ENCODE measurements at places on chromosomes 5 and 9.

DNA sequence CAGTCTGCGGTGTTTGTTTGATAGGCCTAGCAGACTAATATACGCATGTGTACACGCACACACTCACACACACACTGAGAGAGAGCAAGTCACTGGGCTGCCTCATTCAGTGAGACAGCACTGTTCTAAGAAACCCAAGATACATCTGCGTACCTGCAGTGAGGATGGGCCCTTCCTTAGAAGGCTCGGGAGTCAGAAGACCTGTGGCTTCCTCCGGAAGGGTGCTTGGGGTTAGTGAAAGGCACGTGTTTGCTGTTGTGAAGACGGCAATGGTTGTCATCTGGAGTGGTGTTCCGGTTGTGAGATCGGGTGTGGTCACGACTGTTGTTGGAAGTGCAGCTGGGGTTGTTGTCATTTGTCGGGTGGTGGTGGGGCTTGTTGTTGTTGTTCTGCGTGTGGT, 11.7 kb downstream of the TIMD4 start:
- DNase-seq = no peak

DNA sequence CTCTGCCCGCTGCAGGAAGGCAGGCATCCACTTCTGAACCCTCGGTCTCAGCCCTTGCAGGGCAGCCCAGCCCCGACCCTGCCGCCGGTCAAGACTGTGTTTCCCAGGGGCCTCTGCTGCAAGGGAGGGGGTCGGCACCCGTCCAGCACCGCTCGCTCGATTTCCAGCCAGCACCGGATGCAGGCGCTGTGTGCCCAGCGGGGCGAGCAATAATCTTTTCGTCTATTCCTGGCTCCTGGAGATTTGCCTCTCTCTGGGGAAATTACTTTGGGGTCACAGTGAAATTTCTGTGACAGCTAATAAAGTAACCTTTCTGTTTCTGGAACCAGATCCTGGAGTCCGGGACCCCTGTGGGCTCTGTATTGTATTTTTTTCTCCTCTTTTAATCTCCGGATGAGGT, 155.3 kb downstream of the COL23A1 start:
- DNase-seq = no peak

DNA sequence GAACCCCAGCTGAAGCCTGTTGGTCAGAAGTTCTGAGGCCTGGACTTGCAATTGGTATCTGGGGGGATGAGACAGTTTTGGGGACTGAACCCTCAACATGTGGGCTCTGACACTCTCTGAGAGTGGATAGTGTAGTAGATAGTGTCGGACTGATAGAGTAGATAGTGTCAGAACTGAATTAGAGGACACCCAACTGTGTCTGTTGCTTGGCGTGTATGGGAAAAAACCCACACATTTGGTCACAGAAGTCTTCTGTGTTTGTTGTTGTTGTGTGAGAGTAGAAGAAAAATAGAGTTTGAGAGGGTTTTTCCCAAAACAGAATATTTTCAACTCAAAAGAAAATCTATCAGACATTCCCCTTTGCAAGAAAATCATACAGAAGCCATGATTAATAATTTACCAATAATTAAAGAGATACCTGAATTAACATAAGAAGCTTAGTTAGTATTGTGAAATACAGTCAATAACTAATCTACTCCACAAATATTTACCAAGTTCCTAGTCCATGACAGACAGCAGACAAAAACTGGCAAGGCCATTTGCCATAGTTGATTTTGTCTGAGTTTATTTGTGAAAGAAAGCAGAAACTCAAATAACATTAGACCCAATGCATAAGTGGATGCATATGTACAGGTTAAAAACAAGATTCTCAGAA, 170.9 kb downstream of the CTNND2 start:
- no peak for DNase-seq

DNA sequence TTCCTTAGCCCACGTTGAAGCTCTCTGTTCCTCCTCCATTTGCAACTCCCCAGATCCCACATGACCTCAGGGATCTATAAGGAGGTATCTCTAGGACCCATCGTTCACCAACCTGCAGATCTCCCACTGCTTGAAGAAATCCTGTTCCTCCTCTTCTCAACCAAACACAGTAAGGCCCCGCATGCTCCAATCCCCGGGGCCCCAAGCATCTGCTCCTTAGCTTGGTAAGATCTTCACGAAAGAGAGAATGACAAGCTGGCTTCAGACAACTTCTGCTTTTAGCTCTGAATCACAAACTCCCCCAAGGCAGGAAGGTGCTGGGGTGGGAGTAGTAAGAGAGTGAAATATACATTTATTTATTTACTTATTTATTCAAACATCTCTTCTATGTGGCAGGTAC, 33.0 kb upstream of the ARHGAP26 start:
- DNase-seq = no peak

DNA sequence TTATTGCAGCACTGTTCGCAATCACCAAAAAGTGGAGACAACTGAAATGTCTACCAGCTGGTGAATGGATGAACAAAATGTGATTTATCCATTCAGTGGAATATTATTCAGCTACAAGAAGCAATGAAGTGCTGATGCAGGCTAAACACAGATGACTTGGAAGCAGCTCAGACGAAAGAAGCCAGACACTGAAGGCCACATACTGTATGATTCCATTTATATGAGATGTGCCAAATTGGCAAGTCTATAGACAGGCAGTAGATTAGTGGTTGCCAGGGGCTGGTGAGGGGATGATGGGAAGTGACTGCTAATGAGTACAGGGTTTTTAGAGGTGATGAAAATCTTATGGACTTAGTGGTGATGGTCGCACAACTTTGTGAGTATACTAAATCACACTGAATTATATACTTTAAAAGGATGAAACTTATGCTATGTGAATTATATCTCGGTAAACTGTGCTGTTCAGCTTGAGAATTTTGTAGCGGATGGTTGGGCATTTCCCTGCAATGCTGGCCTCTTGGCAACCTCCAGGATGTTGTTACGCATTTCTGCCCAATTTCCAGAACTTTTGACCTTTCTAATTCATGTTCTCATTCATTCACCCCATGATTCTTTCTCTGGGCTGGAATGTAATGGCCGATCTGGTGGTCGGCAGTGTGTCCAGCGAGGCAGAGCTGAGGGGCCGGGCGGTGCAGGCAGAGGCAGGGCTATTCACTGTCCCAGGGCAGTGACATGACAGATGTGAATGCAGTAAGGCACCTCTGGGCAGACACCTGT, 22.0 kb upstream of the WNK2 start:
- DNase-seq = no peak

GRCh38 chr9:97365634-97366033, 46.3 kb upstream of the TDRD7 start:
- no peak for DNase-seq

Data from NCI-H2029 treated with DMSO at 0.1 percent for 48 hours (cell line).